ENCODE measurements at places on chromosomes 1 and 21.

DNA sequence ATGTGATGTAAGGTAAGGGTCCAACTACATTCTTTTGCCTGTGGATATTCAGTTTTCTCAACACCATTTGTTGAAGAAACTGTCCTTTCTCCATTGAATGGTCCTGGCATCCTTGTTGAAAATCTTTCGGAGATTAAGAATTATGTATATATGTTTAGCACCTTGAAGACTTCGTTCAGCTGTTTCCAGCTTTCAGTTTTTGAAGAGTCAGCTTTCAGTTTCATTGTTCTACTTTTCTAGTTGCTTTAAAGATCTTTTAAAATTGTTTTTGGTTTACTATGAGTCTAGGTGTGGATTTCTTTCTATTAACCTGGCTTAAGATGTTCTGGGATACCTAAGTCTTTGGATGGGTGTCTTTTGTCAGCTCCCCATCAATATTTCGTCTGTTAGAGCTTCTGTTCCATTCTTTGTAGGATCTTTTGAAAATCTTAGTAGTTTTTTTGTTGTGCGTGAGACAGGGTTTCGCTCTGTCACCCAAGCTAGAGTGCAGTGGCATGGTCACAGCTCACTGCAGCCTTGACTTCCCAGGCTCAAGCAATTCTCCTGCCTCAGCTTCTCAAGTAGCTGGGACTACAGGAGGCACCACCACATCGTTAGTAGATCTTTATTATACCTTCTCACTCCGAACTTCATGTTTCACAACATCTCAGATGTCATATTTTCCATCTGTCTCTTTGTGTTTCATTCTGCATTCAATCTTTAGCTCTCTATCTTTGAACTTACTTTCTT is 353.5 kb upstream of the B3GALT2 start:
- peak; percentile 64 for DNase-seq

- no peak for DNase-seq
These were observed 61.6 kb downstream of the DHRS3 start for GRCh38 chr1:12556368-12556930.

GRCh38 chr1:229582011-229582694 is 23.6 kb upstream of the ABCB10 start:
- no peak for DNase-seq

DNA sequence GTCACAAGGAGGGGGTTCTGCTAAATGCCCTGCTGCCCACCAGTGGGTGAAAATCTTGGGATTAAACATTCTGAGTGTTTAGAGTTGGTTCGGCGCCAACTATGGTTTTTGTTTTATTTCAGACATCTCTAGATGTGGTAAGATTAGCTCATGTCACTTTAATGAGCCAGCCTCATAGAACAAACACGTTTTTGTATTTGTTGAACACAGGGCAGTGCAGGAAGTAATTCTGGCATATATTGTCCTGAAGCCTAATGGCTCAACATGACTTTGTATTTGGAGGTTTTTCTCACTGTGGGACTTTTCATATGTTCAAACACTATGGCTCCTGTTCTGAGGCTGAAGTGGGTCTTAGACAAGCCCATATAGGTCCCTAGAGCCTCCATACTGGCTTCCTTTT is 107.8 kb downstream of the NGF start:
- no peak for DNase-seq

- no peak for DNase-seq
These were observed 24.3 kb upstream of the TMEM39B start for GRCh38 chr1:32048440-32048839.

GRCh38 chr1:205262731-205263171 is 35.0 kb downstream of the TMCC2 start:
- DNase-seq: no peak

DNA sequence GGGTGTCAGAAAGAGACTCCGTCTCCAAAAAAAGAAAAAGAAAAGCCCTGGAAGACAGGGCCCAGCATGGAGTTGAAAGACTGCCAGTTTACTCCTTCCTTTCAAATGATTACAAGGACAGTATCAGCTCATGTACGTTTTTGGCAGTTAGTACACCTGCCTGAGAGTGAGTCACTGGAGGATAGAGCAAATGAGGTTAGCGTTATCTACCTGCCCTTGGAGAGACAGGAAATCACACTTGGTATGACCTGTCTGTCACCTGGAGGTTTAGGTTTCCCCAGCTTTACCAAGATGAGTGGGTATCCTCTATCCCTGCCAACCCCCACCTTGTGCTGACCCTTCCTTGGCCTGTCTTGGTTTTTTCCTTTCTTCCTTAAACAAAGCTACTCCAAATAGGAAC is 96.8 kb upstream of the BMP8A start:
- no peak for DNase-seq

- DNase-seq: no peak
These were observed 66.1 kb upstream of the CHODL start for GRCh38 chr21:18178509-18178908.

DNA sequence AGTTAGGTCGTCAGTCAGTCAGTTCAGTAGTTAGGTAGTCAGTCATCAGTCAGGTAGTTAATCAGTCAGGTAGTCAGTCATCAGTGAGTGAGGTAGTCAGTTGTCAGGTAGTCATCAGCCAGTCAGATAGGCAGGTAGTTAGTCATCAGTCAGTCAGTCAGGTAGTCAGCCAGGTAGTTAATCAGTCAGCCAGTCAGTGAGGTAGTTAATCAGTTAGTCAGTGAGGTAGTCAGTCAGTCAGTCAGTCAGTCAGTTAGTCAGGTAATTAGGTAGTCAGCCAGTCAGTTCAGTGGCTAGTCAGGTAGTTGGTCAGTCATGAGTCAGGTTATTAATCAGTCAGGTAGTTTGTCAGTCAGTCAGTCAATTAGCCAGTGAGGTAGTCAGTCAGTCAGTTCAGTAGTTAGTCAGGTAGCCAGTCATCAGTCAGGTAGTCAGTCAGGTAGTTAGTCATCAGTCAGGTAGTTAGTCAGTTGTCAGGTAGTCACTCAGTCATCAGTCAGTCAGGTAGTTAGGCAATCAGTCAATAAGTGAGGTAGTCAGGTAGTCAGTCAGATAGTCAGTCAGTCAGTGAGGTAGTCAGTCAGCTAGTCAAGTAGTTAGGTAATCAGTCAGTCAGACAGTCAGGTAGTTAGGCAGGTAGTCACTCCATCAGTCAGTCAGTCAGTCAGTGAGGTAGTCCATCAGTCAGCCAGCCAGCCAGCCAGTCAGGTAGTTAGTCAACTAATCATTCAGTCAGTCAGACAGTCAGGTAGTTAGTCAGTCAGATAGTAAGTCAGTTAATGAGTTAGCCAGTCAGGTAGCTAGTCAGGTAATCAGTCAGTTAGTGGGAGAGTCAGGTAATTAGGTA is 16.2 kb downstream of the KRTAP10-1 start:
- no peak for DNase-seq

GRCh38 chr1:12798911-12799310 is 7.7 kb downstream of the PRAMEF1 start:
- no peak for DNase-seq

GRCh38 chr1:150621497-150622302 is 7.7 kb downstream of the ENSA start:
- peak; percentile 81 for DNase-seq

DNA sequence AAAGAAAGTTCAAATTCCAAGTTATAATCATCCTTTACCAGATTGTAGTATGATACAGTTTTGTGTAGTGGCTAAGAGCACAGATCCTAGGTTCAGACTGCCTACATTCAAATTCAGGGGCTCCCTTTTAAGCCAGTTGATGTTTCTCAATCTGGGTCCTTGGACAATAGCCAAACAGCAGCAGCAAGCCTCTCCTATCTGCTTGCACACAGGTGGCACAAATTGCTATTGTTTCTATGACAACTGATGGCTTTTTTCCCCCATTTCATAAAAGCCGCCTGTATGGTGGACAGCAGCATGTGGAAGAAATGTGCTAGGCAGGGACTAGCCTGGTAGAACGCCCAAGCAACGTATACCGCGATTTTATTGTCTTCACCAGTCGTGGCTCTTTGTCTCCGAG is 76.5 kb downstream of the S1PR1 start:
- DNase-seq: no peak

DNA sequence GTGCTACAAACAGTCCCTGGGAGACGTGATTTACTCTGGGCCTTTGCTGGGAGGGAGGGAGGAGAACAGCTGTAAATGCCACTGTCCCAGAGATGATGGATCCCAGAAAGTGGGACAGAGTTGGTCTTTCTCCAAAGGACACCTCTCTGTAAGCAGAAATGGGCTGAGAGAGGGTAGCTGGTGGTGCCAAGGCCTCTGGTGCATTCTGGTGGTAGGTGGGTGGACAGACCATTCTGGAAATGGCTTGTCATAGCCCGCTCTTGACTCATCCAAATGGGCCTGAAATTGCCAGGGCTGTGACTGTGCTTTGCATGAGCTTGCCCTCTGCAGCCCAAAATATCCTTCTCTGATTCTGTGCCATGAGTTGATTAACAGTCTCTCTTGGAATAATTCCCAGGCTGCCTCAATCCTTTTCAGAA is 36.1 kb downstream of the CCDC185 start:
- DNase-seq: no peak

GRCh38 chr1:84365225-84366221 is 32.8 kb upstream of the DNASE2B start:
- no peak for DNase-seq

DNA sequence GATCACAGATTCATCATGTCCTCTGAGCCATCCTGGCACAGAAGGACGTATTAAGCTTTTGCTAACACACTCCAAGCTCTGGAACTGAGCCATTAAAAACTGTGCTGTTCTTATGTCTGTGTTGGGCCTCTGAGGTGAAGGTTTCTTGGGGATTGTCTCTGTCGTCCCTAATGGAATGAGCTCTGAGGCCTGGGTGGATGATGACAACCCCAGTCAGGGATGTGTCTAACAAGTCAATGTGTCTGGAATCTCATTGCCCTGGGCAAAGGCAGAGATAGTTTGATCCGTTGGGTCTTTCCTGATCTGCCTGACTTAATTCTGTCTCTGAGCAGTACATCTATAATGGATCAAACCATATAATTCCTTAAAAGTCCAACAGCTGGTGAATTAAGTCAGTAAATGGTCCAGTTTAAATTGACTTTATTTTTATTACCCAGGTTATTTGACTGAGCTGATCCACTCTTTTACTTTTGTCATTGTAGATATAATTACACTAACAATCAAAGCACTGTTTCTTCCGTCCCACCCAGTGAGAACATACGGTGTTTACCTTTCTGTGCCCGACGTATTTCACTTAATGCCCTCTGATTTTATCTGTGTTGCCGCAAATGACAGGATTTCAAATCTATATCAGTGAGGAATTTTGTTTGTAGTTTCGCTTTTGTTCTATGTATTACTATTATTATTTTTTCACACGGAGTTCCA is 38.8 kb upstream of the OR2B11 start:
- DNase-seq: no peak

DNA sequence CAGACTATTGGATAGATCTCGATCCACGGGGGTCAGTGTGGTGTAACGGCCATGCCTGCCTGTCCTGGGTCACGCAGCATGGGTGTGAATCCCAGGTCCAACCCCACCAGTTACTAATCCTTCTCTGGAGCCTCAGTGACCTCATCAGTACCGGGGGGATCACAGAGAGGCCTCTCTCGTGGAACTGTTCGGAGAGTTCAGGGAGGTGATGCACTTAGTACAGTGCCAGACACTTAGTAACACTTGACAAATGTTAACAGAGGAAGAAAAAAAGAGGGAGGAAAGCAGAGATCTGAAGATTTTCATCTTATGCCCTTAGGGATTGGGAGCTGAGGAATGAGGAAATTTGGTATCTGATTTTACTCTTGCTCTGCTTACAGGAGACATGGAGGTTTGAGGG is 2.9 kb downstream of the ABCA4 start:
- no peak for DNase-seq

DNA sequence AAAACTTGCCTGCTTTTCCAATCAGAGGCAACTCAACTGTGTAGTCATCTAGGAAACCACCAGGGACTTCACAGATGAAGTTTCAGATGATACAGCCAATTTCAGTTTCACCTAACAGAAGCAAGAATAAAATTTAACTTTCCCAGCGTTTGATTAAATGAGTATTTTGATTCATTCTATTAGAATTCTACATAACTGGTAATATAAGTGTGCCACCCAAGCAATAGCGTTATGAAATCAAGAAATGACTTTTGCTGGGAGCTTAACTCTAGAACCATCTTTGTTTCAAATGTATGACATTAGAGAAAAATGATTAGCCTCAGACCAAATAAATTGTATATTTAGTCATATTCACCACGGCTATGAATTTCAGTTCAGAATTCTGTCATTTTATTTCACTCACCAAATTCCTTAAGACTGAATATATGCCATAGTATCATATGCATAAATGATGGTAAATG is 239.3 kb downstream of the NRIP1 start:
- DNase-seq: no peak

- DNase-seq: no peak
These were observed 20.6 kb downstream of the ESPN start for GRCh38 chr1:6445062-6445763.

GRCh38 chr1:15974855-15975254 is 1.0 kb downstream of the ZBTB17 start:
- peak; percentile 69 for DNase-seq

- DNase-seq: no peak
These were observed 35.1 kb downstream of the RABGAP1L start for GRCh38 chr1:174194461-174194860.

GRCh38 chr21:15241997-15242736 is 177.4 kb upstream of the NRIP1 start:
- DNase-seq: no peak

GRCh38 chr1:113940365-113941244 is 11.5 kb downstream of the HIPK1 start:
- DNase-seq: no peak

- no peak for DNase-seq
These were observed 75.5 kb downstream of the KCNN3 start for GRCh38 chr1:154794608-154795007.

- peak; percentile 78 for DNase-seq
These were observed 91.6 kb upstream of the TTC39A start for GRCh38 chr1:51421964-51422363.

- DNase-seq: no peak
These were observed at the start of gene LPAR3 for GRCh38 chr1:84892705-84893618. TSS of gene LPAR3 (minus strand) at chr1:84893206. CDS start at chr1:84866120, 27,086 bp downstream.

- DNase-seq: no peak
These were observed 97.2 kb downstream of the ACTL8 start for GRCh38 chr1:17852383-17852782.

- DNase-seq: no peak
These were observed 11.9 kb upstream of the TARDBP start for GRCh38 chr1:11000526-11000925.

GRCh38 chr1:74699331-74699730 is 25.7 kb upstream of the ERICH3 start:
- DNase-seq: no peak

- DNase-seq: no peak
These were observed 141.7 kb downstream of the GALNT2 start for GRCh38 chr1:230208619-230209261.

- no peak for DNase-seq
These were observed 5.3 kb upstream of the CDCP2 start for GRCh38 chr1:54158071-54158470.

GRCh38 chr1:115090540-115090939 is 1.2 kb upstream of the TSPAN2 start:
- no peak for DNase-seq

- DNase-seq: no peak
These were observed 48.5 kb upstream of the ZNF644 start for GRCh38 chr1:91070298-91070697.

- DNase-seq: no peak
These were observed 11.8 kb upstream of the POGK start for GRCh38 chr1:166827426-166827825.

Data from NAMALWA (cell line).